Tibial nerve (tissue), 4 donors: ENCODE measurements at places on chromosomes 4 and X. TPM values are rescaled to one million over a fixed set of nuclear protein-coding genes. Genes with fewer than 3 reads are reported as not detected.

GRCh38 chrX:103644125-103644524 is 15.3 kb downstream of the TCEAL1 start:
- H3K4me3 ChIP-seq, result no peak overlapping the region
- no peak for DNase-seq
- no peaks in the 10 kb centered on the region for H3K4me1 ChIP-seq
- no peaks in the 10 kb centered on the region for H3K36me3 ChIP-seq

- no peaks in the 10 kb centered on the region for H3K4me1 ChIP-seq
- H3K4me3 ChIP-seq, result no peak overlapping the region
- H3K27me3 ChIP-seq, result no peaks in the 10 kb centered on the region
- no peak overlapping the region for H3K27ac ChIP-seq
- H3K36me3 ChIP-seq, result no peaks in the 10 kb centered on the region
Measured at GRCh38 chr4:175884048-175884447, 72.0 kb upstream of the GPM6A start.

- peak overlapping the region; percentile 90 for H3K27ac ChIP-seq
- DNase-seq, result no peak
- no peak overlapping the region for H3K4me3 ChIP-seq
- no peaks in the 10 kb centered on the region for H3K36me3 ChIP-seq
- no peaks in the 10 kb centered on the region for H3K27me3 ChIP-seq
Measured at GRCh38 chrX:65600106-65600505, 65.5 kb upstream of the LAS1L start.

GRCh38 chr4:159015841-159016240 is 87.0 kb upstream of the RAPGEF2 start:
- no peak for DNase-seq
- no peaks in the 10 kb centered on the region for H3K4me1 ChIP-seq
- H3K4me3 ChIP-seq, result no peak overlapping the region
- H3K36me3 ChIP-seq, result no peaks in the 10 kb centered on the region

DNA sequence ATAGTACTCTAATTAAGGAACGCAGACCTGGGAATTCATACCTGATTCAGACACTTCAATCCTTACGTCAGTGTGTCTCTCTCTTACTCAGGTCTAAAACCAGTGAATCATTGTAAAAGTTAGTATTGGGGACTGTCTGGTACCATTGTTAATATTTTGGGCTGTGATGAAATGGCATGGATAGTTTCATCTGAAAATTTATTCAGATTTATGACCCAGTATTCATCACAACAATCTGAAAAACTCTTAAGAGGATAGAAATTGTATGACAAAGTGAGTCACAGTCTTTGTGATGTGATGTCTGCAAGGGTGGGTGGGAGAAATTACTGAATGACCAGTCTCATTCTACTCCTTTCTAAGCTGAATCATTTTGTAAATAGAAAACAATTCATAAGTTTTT is 10.3 kb downstream of the FGF2 start:
- H3K36me3 ChIP-seq, result no peaks in the 10 kb centered on the region
- DNase-seq, result no peak
- H3K4me3 ChIP-seq, result no peak overlapping the region
- H3K27ac ChIP-seq, result no peak overlapping the region

- H3K4me3 ChIP-seq, result no peak overlapping the region
- H3K4me1 ChIP-seq, result no peaks in the 10 kb centered on the region
- no peaks in the 10 kb centered on the region for H3K27me3 ChIP-seq
- no peak overlapping the region for H3K27ac ChIP-seq
- H3K36me3 ChIP-seq, result no peaks in the 10 kb centered on the region
Measured at GRCh38 chr4:176833400-176834175, 40.9 kb upstream of the VEGFC start.

GRCh38 chr4:155530290-155530689 is 136.4 kb upstream of the GUCY1A1 start:
- H3K4me1 ChIP-seq, result no peaks in the 10 kb centered on the region
- H3K27me3 ChIP-seq, result no peaks in the 10 kb centered on the region
- H3K36me3 ChIP-seq, result no peaks in the 10 kb centered on the region
- no peak overlapping the region for H3K4me3 ChIP-seq
- H3K27ac ChIP-seq, result no peak overlapping the region
- no peak for DNase-seq

ZAR1 gene
- total RNA-seq, result not detected
